ENCODE measurements at places on chromosomes 4 and X.

GRCh38 chr4:76194325-76194724, 19.3 kb downstream of the SCARB2 start:
- DNase-seq: no peak

GRCh38 chr4:21775703-21776102, 172.9 kb downstream of the KCNIP4 start:
- DNase-seq: no peak

DNA sequence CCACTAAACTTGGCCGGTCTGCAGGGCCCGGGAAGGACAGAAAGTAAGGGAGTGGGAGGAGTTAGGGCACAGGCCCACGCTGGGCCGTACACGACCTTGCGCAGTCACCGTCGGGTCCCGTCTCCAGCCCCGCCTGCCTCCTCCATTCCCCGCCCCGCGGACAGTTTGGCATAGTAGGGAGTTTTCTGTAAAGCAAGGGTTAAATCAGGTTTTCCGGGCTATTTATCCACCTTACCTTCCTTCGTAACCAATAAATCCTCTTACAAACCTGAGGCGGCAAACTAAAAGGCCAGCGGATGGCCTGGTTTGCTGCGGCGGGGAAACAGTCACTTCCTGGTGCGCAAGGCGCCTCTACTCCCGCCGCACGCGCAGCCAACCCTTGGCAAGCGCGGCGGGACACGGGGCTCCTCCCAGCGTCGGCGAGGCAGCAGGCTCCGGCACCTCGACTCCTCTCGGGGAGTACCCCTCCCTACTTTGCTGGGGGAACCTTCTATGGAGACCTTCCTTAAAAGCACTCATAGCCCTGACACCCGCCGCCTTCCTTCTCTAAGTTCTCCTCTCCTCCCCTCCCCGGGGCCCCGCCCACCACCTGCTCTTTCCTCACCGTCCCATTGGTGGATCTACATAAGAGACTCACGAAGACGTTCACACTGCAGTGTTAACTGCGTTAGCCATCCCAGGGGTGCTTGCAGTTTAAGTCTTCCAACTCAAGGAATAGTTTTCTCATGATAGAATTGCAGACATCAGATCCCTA, at the start of gene TRMT2B:
TSS of gene TRMT2B (minus strand) at position 563 of the 754 bp plus-strand sequence. CDS start 9,822 bp downstream, outside the sequence.
- peak; percentile 69 for DNase-seq

- DNase-seq: no peak
Measured at GRCh38 chr4:122309988-122310626, 68.7 kb upstream of the ADAD1 start.

DNA sequence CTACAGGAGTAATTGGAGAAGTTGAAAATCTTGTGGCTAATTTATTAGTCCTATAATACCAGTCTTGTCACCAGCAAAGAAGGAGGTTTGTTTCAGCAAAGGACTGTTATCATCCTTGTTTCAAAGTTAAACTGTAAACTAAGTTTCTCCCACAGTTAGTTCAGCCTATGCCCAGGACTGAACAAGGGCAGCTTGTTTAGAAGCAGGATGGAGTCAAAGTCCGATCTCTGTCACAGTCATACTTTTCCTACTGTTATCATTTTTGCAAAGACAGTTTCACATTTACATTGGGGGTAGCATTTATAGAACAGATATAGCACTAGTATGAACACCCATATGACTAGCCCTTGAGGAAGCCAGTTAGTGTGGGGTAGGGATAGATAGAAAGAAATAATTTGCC, 46.4 kb downstream of the AKAP4 start:
- no peak for DNase-seq

DNA sequence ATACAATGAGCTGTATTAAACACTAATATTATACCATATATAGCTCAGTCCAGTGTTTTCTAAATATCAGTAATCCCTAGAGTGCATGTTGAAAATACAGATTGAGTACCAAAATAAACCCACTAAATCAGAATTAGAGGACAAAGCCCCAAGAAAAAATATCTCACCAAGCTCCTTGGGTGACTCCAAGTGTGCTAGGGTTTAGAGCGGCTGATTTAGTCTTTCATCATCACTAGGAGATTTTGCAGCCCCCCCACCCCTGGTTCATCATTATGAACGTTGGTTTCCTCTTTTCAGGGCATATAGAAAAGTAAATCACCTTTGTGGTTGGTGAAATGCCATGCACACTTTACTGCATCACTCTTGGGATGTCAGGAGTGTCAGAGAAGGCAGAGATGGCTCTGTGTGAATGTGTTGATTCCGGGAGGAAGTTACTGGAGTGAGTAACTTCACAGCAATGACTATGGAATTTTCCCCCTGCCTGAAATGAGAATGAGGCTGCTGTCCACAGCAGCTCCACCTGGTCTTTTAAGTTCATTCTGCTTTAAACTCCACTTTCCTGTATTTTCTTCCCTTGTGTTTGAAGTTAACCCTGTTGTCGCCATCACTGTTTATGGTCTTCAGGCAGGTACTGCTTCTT, 25.2 kb upstream of the ANAPC4 start:
- no peak for DNase-seq

GRCh38 chr4:55545641-55546505, 836 bp downstream of the CLOCK start:
- peak; percentile 47 for DNase-seq

- DNase-seq: no peak
Measured at GRCh38 chrX:31237189-31237588, 165.3 kb upstream of the FTHL17 start.

DNA sequence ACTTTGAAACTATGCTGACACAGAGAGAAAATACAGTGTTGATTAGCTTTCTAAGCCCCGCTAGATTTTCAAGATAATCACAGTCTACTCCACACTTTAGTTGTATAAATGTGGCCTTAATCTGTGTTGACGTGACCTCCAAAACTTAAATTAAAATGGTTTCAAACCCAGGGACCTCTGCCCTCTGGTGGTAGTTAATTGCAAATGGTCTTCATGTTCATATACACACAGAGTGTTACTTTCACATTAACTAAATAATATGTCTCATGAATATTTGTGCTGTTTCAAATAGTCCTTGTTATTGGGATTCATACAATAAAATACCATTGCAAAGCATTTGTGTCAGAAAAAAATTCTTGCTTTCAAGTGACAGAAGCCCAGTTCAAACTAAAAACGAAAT, 64.3 kb downstream of the TASL start:
- no peak for DNase-seq

GRCh38 chrX:1835056-1835455, 220.2 kb downstream of the ASMT start:
- no peak for DNase-seq

GRCh38 chr4:122663291-122663690, 42.4 kb upstream of the IL21 start:
- DNase-seq: no peak

DNA sequence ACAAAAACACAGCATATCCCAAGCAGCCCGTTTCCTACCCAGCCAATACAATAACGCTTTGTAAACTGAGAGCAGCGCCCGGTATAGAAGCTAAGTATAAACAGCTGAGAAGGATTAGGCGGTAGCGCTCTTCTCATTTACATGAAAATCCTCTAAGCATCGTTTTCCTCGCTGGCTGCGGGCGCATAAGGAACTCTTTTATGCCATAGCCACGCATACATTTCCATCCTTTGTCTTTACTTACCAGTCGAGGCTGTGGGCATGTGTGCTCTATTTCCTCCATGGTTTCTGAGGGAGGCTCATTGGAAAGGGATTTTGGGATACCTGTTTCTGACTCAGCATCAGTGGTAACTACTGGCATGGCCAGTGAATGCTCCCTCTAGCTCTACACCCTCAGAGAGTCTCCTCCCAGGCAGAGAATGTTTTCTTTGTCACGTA, 383 bp downstream of the PCYT1B start:
- no peak for DNase-seq

- no peak for DNase-seq
Measured at GRCh38 chr4:182971702-182972101, 54.5 kb upstream of the DCTD start.

DNA sequence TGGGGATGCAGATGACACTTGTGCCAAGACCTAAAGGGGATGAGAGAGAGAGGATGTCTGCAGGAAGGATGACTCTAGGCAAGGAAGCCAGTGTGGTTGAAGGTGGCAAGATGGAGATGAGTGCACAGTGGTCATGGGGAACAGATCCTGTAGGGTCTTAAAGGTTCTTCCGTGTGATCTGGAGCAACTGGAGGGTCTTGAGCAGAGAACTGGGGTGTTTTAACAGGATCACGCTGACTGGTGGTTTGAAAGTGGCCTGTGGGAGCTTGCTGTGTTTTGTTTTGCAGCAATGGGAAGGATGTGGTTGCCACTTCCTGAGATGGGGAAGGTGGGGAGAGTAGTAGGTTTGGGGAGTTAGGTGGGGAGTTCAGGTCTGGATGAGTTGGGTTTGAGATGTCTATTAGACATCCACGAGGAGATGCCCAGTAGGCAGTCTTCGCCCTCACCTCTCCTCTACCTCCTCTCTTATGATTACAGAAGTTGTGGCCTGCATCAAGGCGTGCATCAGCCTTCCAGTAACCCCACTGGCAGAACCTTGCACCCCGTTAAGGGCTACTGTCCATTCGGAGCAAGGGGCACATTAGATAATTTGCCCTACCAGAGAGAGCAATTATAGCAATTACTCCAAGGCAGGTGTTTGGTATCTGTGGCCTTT, 1.4 kb upstream of the STBD1 start:
- DNase-seq: no peak

DNA sequence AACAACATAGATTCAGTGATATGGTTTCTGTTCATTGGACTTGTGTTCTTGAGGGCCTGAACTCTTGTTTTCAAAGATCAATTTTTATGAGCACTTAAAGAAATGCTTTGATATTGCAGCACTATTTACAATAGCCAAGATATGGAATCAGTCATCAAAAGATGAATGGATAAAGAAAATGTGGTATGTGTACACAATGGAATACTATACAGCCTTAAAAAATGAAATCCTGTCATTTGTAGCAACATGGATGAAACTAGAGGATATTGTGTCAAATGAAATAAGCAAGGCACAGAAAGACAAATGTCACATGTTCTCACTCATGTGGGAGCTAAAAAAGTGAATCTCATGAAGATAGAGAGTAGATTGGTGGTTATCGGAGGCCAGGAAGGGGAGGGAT, 21.9 kb downstream of the RNF128 start:
- DNase-seq: no peak

GRCh38 chrX:2548711-2549423, 48.1 kb upstream of the DHRSX start:
- no peak for DNase-seq

DNA sequence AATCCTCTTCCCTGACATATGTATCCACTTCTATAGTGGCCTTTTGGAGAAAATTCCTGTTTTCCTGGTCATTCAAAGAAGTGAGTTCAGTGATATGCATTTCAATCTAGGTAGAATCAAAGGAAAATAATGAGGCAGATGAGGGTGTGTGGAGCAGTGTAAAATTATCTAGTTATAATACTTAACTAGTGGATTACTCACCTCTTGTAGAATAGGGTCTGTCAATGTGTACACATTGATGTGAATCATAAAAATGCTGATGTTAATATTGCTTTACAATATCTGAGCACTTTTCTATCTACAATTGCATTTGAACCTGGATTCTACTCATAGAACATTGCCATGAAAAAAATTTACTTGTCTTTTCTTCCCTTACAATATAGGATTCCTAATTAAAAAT, 293.5 kb downstream of the GBA3 start:
- DNase-seq: no peak

DNA sequence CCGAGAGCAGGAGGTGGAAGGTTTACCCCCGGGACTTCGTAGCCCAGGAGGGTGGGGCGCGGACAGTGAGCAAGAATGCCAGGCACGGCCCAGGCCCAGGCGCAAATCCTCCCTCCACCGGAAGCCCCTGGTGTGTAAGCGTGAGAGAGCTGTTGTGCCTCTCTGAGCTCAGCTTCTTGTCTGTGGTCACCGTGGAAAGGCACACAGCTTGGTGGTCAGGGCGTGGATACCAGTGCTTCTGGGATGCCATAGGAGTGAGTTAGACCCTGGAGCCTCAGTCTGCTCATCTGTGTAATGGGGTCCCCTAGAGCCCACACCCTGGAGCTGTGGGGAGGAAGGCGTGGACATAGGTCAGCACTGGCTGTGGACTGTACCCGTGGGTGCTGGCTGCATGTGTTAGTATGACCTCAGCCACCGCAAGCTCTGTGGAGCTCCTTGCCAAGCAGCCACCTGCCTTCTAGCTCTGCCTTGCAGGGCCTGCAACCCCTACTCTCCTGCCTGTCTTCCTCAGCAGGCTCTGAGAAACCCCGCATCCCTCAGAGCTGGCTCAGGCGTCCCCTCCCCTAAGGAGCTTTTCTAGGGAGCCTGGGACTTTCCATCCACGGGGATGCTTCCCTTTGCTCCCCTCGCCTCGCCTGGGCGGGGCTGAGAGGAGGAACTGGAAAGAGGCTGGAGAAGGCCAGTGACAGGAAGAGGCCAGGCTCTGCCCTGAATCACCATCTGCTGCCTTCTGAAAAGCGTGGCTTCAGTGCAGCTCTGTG, 28.0 kb upstream of the AFAP1 start:
- no peak for DNase-seq

- no peak for DNase-seq
Measured at GRCh38 chr4:675036-675882, 917 bp downstream of the MYL5 start.

DNA sequence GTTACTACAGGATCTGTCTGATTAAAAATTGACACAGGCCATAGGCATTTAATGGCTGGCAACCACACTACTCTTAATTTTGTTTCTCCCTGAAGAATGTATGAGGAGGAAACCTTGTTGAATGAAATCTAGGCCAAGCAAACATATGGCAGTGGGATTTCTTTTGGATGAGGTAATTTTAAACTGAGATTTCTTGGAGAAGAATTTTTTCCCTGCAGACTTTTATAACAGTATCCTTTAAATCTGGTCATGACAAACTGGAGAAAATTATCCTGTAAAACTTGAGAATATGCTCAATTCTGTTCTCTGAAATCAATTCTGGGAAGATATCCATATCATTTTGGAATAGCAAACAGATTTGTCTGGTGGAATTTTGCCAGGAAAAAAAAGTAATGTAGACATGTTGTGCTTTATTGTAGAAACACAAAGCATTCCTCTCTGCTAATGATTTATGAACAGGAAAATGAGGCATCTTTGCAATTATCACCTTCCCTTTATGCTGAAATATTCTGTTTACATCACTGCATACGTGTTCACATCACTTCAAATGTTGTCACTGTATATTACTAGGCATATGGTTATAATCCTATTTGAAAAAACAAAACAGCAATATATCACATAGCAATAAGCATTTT, 108.3 kb upstream of the ARSJ start:
- DNase-seq: no peak

DNA sequence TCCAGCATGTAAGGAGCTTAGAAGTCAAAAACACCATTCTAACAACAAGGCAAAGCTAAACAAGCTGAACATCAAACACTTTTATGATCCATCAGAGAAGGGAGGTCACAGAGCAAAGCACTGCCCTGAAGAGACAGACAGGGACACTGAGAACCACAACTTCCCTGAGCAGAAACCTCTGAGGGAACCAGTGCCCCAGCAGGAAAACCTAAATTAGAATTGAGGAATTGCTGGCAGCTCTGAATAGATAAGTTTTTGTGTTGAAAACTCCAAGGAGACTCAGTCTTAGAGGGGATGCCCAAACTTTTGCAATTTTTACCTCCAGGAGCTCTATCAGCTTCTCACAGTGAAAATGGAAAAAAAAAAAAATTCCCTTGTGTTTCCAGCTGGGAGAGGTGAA, 83.0 kb upstream of the MAPK10 start:
- DNase-seq: no peak

GRCh38 chr4:129929984-129930383, 834.0 kb downstream of the C4orf33 start:
- no peak for DNase-seq

GRCh38 chr4:107834241-107834794, 9.6 kb downstream of the SGMS2 start:
- DNase-seq: no peak

- no peak for DNase-seq
Measured at GRCh38 chr4:72587334-72587733, 18.3 kb upstream of the ADAMTS3 start.
